ENCODE measurements at places on chromosomes 5 and 9.

DNA sequence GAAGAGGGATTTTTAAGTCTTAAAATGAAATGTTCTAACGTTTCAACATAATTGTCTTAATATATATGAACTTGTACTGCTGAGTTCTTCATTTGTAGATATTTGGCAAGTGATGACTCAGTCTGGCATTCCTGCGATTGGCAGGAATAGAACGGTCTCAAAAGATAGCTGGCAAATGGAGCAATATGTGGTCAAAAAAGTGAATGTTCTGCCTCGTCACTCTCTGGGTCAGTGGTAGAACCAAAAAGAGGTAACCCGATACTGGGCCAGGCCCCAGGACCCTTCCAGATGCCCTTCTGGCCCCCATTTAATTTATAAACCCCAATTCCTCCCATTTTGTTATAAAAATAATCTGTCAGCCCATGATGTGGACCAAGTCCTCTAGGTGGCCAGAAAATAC, 39.2 kb downstream of the ZNF366 start:
- ATAC-seq, result peak; percentile 52

DNA sequence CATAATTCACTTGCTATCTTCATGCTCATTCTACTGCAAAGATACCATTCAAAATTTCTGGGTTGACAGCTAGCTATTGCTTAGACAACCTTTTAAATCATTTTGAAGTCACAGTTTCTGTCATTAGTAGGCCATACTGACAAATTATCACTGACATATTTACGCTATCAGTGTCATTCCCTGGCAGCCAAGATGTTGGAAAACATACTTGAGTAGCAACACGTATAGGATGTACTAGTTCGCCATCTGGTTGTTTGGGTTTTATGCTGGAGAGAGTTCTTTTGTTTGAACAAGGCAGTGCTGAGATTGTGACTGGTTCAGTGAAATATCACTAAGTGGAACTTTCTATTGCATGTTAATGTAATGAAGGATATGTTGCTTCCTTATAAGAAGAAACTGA, 621.9 kb downstream of the DTWD2 start:
- no peak for ATAC-seq

- ATAC-seq, result no peak
Observed at GRCh38 chr5:173969167-173970049, 19.6 kb upstream of the C5orf47 start.

GRCh38 chr9:91197232-91198181, 164.2 kb downstream of the AUH start:
- peak; percentile 64 for ATAC-seq

DNA sequence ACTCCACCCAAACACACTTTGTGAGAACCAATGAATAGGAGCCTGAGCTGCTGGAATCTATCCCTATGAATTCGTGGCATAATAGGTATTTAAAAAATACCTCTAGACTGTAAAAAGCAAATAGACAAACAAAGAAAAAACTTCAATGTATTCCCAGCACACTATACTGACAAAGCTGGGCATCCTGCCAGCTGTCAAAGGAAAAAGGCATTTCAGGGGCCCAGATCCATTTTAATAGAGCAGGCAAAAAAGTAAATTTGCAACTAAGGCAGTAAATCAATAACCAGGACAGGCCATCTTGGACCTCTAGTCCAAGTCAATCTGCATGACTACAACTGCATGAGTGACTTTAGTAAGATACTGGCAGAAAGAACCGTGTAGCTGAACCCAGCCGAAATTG, 25.6 kb upstream of the LARP1 start:
- no peak for ATAC-seq

- ATAC-seq, result no peak
Observed at GRCh38 chr5:154708846-154709245, 46.3 kb upstream of the LARP1 start.

DNA sequence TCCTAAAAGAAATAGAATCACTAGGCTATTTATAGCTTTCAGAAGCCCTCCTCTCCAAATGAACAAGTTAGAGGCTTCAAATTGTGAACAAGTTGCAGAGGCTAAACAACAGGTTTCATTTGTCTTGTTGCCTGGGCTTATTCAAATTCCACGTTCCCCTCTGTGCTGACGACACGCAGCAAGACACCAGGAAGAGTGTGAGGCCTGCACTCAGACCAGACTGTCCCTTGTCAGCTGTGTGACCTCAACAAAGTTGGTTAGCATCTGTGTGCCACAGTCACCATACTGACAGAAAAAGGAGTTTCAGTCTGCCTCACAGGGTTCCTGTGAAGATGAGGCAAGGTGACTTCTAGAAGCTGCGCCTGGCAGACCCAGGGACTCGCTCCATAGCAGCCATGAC, 22.1 kb upstream of the GABBR2 start:
- no peak for ATAC-seq

DNA sequence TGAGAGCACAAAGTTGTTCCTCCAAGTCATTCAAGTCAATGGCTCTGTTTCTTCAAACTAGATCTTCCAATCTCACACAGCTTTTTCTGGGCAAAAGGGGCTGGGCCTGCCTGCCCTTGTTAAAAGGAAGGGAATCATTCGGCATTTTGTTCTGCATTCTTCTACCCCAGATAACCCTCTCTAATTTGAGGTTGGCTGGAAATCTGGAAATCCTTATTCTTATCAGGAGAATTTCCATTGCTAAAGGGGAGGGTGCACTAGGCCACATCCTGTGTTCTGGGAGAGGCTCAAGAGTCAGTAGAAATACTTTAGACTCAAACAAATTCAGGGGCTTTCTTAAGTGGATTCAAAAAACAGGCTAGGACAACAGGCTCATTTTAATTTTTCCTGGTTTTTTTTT, 384.7 kb upstream of the ZNF462 start:
- ATAC-seq, result no peak

- no peak for ATAC-seq
Observed at GRCh38 chr9:36779582-36779981, 206.9 kb downstream of the MELK start.

DNA sequence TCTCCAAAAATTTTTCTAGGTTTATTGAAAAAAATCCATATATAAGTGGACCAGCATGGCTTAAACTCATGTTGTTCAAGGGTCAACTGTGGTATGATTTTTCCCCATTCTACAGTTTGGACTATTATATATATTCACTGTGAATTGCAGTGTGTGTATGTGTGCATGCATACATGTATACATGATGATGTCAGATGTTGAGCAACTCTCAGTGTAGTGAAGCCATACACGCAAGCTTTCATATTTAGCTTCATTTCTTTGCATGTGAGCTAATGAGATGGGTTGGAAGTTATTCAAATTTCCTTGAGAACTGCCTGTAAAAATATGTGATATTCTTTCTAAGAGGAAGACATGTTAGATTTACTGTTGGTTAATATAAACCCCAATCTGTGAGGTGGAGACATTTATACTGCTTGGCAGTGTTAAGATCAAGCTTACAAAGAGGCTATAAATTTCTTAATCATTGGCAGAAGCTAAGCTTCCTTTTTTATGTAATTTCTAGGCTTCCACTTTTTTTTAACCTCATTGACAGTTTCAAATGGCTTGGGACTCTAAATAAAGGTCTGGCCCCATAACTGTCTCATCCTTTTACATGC, 134.8 kb downstream of the GABRG2 start:
- no peak for ATAC-seq

- no peak for ATAC-seq
Observed at GRCh38 chr5:154196281-154196680, 5.7 kb downstream of the GALNT10 start.

GRCh38 chr5:59712836-59713497, 180.6 kb downstream of the PDE4D start:
- no peak for ATAC-seq

DNA sequence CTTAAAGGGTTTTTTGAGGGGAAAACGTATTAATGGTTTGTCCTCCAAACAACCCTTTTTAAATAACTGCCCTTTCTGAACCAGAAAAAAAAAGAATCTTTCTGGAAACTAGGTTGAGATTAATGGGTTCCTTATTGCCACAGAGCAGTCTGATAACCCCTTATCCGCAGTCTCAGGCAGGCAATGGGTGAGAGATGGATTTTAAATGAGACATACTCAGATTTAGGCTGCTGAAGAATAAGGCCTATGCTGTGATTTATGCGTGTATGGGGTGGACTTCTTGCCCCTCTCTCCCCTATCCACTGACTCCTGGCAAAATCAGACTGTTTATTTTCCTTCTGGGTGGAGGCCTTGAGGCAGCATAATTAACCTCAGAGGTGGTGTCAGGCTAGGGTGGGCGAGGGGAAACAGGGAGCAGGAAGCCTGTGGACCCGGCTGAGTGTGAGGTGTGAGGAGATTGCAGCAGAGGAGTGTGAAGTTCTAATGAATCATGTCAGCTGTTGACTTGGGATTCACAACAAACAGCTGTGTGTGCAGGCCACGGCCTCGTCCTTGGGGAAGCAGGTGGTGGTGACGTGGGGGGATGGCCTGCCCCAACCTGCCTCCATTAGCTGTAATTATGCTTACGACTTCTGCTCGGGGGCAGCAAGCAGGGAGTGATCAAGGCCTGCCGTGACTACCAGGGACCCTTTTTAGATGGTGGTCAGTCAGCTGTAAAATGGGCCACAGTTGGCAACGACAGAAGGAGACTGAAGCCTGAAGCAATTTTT, 196.4 kb downstream of the SEMA6A start:
- ATAC-seq, result no peak

GRCh38 chr5:68242743-68243142, 27.2 kb downstream of the PIK3R1 start:
- no peak for ATAC-seq
